DMS 273 treated with DMSO at 0.1 percent for 48 hours (cell line): ENCODE measurements at places on chromosomes 7 and 10.

DNA sequence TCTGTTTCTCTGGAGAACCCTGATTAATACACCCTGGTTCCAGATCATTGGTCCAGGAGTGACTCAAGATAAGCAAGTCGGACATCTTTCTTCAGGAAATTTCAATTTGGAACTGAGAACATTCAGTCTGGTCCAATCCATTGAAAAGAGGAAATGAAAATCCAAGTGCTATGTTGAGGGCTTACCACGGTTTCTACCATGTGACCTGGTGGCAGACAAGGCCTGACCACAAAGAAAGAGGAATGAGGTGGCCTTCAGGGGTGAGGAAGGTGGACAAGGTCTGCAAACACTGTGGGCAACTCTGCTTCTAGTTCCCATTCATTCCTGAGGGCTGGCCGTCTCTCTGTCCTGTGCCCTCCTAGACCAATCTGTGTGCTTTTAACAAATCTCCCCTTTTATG is 149.2 kb upstream of the GHITM start:
- DNase-seq = no peak

DNA sequence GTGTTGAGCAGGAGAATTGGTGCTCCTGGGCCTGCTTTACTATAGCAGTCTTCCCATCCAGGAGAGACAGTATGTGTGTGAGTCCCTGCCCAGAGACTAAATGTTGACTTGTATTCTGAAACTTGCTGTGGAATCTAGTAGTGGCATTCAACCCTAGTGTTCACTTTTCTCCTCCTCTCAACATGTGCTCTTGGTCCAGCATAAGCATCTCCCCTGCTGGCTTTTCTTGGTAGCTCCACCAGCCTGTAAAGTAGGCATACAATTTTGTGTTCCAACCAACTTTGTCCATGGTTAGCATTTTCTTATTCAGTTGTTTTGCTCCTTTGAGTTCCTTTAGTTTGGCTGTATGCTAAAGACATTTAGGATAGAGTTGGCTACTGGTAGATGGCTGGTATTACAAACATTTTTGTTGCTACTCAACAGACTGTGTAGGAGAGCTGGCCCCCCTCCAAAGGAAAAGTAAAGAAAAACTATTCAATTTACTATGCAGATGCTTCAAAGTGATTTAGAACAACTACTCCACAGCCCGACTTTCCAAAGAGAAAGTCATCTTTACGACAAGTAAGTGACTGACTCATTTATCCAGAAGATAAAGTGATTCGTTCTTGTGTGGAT is 46.0 kb downstream of the ASB4 start:
- DNase-seq = no peak

DNA sequence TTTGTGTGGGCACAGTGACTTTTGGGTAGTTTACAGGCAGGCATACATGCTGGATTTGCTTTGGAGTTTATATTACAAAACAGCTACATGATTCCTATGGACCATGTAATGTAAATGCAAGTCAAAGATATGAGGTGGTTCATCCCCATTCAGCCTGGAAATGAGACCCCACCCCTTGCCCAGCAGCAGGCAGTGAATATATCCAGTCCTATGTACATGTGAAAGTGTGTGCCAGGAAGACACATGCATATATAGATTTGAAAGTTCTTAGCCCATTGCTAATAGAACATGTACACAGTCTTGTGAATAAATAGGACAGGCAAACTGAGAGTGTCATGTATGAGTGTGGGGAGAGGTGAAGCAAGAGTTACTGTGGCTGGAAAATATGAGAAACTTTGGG is 65.3 kb downstream of the FZD1 start:
- DNase-seq = no peak

DNA sequence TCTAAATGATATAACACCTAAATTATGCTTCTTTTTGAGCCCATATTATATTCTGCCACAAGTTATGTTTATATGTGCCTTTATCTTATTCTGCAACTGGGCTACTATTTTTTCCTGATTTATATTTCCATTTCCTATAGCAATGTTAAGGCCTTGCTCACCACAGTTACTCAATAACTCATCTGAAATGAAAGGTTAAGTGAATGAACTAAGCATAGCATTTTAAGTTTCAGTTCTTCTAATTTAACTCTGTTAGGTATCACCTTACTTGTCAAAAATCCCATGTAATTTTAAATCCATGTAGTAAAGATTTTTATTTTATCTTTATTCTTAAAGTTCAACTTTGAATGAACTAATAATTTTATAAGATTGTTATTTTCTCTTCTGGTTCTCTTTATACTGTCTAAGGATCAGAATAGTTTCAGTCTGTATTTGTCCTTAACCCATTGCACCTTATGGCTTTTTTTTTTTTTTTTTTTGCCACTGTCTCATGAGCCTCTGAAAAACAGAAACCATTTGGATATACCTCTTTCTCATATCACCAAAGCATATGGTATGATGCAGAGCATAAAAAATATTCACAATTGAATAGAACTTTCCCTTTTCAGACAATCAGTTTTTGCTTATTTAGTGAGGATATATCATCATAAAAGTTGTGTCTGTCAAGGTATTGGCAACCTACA is 301.8 kb upstream of the ZWINT start:
- no peak for DNase-seq

- no peak for DNase-seq
These were observed 52.8 kb downstream of the LMBR1 start for GRCh38 chr7:156840134-156840533.

DNA sequence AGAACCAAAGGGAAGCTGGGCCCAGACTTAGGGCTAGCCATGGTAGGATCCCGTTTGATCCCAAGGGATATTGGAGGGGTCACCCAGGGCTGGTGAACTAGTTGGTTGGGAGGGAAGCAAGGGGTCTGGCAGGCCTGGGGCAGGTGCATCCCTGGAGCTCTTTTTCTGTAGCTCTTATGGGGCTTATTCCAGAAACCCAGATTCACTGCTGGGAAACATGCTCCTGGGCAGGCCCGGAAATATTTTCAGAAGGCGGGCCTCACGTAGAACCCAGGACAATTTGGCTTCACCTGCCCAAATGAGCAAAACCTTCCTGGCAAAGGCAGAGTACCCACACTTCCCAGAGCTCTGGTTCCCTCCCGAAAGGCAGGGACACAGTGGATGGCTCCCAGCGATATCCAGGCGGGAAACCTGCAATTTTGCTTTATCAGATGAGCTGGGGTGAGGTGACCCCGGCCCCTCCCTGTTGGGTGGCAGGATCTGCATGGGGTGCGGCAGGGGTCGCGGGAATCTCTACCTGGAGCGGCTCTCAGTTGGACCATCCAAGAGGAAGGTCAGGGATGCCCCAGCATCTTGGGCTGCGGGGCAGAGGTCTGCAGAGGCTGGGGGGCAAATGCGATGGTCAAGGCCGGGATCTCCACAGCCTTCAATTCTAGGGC is 533.9 kb downstream of the TCERG1L start:
- DNase-seq = no peak

DNA sequence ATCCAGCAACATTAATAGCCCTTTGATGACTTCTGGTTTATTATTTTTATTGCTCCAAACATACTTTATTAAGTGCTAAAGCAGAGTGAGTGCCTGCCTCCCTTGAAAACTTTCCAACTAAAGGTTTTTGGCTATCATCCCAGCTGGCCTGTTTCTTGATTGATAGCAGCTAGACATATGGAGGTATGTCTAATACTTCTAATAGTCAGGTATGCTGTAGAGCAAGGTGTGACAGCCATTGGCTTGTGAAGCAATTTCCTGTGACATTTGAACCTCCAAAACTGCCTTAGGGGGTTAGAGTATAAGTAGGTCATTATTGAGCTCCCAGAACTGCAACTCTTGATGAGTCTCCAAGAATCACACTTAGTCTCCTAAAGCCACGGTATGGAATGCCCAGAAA is 55.8 kb downstream of the LOXL4 start:
- DNase-seq = no peak

GRCh38 chr7:23205909-23206767 is 24.3 kb downstream of the NUP42 start:
- no peak for DNase-seq

GRCh38 chr7:112137141-112138101 is 68.8 kb downstream of the DOCK4 start:
- DNase-seq = no peak

- no peak for DNase-seq
These were observed 137.5 kb upstream of the MKLN1 start for GRCh38 chr7:131190146-131190545.

DNA sequence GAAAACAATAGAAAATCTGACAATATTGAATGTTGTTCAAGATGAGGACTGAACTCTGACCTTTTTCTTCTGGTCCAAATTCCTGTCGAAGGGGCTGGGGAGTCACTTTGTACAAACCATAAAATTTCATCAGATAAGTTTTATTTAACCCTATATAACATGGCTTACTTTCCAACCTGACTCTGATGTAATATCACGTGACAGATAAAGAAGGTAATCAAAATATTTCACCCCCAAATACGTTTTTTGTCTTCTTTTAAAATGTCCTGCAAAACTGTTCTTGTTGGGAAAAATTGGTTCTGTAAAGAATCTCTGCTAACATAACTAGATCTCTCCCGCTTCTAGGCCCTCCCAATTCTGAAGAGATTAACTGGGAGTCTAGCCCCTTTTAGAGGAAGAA is 90.9 kb upstream of the MDFIC start:
- DNase-seq = no peak

DNA sequence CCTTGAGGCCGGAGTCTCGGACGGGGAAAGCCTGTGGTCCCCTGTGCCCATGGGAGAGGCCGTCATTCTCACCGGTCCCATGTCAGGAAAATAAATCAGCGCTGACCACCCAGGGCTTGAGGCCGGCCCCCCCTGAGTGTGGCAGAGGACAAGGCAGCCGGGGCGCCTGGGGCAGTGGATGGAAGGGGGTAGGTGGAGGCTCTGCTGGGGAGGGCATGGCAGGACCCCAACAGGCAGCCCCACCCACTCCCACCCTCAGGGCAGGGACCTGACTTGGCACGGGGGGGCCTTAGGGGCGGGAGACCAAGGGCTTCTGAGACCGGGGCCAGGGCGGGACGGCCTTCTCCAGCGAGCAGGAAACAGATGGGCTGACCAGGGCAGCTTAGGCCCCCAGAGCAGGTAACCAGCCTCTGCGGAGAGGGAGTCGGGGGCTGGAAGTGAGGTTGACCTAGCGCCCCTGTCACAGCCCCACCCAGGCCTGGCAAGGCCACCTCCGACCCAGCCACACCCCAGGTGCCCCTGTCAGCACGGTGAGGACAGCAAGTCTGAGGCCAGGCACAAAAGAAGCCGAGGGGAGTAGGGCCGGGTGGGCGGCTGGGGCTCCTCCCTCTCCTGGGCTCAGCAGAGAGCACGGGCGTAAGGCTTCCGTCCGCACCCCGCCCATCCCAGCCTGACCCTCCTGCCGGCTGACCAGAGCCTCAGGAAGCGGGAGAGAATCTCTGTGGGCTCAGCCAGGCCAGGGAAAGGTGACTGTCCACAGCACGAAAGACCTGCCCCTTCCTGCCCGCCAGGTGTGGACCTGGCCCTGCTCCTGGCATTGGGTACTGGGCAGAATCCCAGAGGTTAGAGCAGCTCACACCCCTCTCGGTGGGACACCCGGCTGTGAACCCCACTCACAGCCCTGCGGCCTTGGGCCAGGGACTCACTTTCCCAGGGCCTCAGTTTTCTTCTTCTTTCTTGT is 87.4 kb downstream of the FOXL3 start:
- DNase-seq = no peak

DNA sequence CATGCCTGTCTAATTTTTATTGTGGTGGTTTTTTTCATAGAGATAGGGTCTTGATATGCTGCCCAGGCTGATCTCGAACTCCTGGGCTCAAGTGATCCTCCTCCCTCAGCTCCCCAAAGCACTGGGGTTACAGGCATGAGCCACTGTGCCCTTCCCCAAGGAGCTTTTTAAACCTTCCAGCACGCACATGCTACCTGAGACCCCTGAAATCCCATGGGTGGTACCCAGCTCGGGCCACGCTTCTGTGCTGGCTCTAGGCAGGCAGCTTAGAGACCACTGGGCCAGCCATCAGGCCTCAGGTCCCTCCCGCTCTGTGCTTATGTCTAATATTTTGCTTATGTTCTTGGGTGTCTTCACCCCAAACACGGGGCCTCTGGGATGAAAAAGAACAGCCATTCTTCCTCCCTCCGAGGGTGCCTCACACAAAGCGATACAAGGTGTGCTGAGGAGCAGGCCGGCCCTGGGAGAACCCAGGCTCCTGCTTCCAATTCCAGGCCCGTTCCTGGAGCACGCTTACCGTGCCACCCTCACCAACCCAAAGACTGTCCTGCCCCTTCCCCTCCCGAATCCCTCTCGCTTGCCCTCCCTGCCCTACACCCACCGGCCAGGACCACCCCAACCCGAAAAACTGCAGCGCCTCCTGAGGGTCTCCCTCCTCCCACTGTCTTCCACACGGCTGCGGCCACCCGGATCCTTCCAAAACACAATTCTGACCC is 10.9 kb downstream of the SPOCK2 start:
- DNase-seq = no peak

DNA sequence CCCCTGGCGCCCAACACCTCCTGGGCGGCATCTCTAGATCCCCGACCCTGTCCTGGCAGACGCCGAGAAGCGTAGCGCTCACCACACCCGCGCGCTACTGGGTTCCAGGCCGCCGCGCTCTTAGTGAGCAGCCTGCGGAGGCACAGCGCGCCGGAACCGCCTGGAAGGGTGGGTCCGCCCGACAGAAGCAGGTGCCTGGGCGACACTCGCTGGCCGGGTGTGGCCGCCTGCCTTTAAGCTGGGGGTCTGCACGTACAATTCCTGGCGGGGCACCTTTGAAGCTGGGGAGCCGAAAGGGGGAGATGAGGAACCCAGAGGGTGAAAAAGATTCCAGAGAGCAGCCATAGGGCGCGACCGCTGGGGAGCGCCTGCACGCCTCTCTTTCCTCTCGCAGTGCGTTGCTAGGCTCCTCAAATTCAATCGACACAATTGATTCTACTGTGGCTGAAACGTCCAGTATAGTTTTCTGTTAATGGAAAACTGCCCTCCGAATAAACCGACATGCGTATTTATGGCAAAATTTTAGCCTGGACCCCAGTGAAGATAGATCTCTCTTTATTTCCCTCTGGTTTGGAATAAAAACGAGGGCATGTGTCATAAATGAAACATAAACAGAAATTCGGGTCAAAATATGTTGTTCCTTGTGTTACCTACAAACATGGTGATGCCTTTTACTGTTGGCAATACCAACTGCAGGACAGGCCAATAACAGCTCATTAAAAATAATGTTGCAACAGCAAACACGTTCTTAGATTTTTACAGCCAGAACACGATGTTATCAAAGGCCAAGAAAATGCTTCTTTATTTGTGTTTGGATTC is 4.6 kb downstream of the HMX3 start:
- DNase-seq = no peak

DNA sequence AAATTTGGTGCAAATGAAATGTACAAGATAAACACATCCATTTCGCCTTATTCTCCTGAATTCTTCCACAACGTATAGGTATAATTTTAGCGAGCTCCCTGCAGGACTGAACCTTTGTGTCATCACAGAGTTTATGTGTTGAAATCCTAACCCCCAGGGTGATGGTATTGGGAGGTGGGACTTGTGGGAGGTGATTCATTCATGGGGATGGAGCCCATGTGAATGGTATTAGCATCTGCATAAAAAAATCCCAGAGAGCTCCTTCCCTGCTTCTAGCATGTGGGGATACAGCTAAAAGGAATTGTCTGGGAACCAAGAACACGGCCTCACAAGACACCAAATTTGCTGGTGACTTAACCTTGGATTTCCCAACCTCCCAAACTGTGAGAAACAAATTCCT is 741.4 kb upstream of the VSTM2A start:
- DNase-seq = no peak
